Stimulated activated naive B cell treated with anti-CD40 and anti-IgM and Interleukin-4, amounts not matched to agents 10 μg/mL and 1 μg/mL and 100 μg/mL, for 72 hours (primary cell): ENCODE measurements at places on chromosomes 1 and 21.

GRCh38 chr1:217364220-217364619 lies 266.7 kb downstream of the GPATCH2 start:
- DNase-seq: no peak

- no peak for DNase-seq
Measured at GRCh38 chr1:73980324-73981040, 217.5 kb downstream of the LRRIQ3 start.

- DNase-seq: no peak
Measured at GRCh38 chr1:43932786-43933385, 715 bp upstream of the ARTN start.

GRCh38 chr1:45883658-45884057 lies 80.2 kb downstream of the MAST2 start:
- no peak for DNase-seq

DNA sequence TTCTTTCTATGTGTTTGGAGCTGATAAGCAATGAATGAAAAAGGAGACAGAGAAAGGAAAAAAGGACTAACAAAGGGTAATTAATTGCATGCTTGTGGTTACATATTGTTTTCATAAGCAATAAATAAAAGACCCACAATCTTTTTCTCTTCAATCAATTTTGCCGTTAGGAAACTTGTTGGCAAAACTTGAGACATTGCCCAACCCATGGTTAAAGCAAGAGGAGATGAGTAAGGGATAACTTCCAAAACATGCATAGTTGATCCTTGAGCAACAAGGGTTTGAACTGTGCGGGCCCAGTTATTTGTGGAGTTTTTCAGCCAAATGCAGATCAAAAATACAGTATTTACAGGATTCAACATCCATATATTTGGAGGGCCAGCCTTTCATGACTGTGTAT lies 572.4 kb downstream of the AMY1C start:
- no peak for DNase-seq

GRCh38 chr1:55399346-55399745 lies 184.2 kb upstream of the USP24 start:
- DNase-seq: no peak

GRCh38 chr1:245079021-245079609 lies 75.7 kb upstream of the KIF26B start:
- DNase-seq: no peak

- DNase-seq: no peak
Measured at GRCh38 chr21:29008367-29008766, 10.8 kb downstream of the RWDD2B start.

DNA sequence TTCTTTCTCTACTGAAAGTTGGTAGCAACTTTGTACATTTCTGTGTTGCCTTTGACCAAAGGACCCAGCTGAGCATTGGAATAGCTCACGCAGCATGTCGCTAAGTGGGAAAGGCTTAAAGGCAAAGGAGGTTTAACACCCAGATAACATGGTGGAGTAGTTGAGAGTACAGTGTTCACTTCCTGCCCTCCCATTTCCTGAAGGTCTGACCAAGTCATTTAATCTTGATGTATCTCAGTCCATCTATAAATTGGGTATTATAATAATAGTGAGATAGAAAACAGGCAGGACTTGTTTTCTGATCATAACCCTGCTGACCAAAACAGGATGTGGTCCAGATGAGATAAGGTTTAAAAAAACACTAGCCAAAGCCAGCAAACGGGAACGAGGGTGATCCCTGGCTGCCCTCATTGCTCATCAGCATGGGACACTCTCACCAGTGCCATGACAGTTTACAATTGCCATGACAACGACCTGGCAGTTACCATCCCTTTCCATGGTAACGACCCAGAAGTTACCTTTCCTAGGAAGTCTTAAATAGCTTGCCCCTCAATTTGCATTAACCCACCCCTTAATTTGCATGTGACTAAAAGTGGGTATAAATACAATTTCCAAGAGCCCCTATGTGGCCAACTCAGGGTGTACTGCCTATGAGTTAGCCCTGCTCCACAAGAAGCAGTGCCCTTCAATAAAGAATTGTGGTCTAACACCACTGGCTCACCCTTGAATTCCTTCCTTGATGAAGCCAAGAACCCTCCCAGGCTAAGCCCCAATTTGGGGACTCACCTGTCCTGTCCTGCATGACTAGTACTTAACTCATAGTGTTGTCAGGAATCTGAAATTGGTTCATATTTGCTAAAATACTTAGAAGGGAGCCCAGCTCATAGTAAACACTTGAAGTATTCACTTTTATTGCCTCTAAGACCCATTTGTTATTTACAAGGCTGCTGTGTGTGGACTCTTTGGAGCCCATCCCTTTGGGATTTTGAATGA lies 28.4 kb upstream of the FHAD1 start:
- no peak for DNase-seq

- no peak for DNase-seq
Measured at GRCh38 chr1:206826394-206826793, 39.0 kb upstream of the IL20 start.

GRCh38 chr21:39694750-39695149 lies 50.2 kb upstream of the IGSF5 start:
- DNase-seq: no peak

DNA sequence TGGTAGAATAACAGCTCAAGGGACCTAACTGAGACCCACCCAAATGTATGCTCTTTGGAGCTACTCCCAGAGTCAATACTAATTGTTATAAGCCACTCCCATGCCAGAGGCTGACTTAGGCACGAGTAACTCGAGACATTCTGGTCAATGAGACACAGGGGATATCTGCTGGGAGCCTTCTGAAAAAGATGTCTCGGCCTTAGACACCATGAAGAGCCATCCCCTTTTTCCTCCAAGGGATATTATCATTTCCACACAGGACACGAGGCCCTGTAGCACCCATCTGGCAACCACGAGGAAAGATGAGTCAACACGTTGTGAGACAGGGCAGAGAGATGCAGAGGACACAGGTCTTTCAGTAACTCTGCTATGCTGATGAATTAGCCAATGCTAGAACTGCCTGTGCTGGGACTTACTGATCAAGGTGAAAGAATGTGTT lies 30.7 kb downstream of the ITPKB start:
- no peak for DNase-seq
